ENCODE measurements at places on chromosomes 6 and 20. TPM values are rescaled to one million over a fixed set of nuclear protein-coding genes. Genes with fewer than 3 reads are reported as not detected.

Gene IRF4
- total RNA-seq, result under 0.01 TPM

Gene AKAP12
- total RNA-seq, result 553 TPM

Gene C20orf202
- total RNA-seq, result not detected

Gene PCIF1
- total RNA-seq, result 7.3 TPM

Gene QKI
- total RNA-seq, result 278 TPM

Gene CALHM4
- total RNA-seq, result 0.25 TPM

Gene LIN28B
- total RNA-seq, result not detected

Gene CAPN11
- total RNA-seq, result 8.6 TPM

Gene LATS1
- 5.2 TPM for total RNA-seq

Gene MDC1
- total RNA-seq, result 5.0 TPM

Gene PDYN
- total RNA-seq, result not detected

Gene CDH22
- 0.57 TPM for total RNA-seq

Gene CST5
- not detected for total RNA-seq

Gene HRH3
- total RNA-seq, result not detected

Gene SLC22A7
- not detected for total RNA-seq

Gene VGLL2
- not detected for total RNA-seq

Gene GSTA5
- total RNA-seq, result not detected

Gene ELOVL2
- total RNA-seq, result not detected

Data from bladder microvascular endothelial cell (primary cell).